ENCODE measurements at places on chromosomes 4 and X.

DNA sequence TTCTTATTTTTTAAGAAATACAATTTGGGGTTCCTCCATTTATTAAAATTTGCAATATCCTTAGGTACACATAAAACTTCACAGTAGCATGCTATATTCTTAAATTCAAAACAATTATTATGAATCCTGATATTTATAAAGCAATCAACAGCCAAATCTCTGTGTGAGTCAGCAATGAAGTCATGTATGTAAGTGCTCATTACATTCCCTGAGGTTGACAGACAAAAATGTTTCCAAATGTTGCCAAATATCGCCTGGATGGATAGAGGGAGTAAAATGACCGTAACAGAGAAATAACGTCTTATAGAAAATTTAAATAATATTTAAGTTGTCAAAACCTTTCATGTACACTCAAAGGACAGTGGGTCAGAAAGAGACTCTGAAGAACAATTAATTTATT, 220.0 kb downstream of the PCDH18 start:
- DNase-seq, result peak; percentile 49

DNA sequence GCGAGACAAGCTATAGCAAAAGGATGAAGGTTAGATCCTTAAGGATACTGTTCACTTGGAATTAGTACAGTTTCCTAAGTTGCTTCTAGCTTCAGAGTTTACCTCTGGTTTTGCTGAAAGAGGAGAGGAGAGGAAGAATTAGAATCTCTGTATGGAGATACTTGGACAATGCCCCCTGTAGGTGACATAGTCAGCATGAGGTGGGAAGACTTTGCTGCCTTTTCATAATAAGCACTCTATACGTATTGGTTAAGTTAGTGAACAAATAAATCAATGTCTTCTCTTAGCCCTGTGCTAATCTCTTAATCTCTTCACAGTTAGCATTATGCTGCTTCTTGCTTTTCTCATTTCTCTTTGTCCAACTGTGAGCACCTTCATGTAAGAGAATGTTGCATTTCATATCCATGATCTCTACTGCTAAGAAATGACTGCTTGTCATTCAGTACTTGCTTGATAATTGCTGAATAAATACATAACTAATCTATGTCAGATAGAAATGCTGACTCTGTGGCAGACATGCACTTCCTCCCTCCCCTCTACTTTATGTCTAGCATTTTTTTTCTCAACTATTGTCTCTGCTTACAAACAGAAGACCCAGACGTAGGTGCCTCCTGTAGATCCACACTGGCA, 527.2 kb downstream of the GBA3 start:
- no peak for DNase-seq

DNA sequence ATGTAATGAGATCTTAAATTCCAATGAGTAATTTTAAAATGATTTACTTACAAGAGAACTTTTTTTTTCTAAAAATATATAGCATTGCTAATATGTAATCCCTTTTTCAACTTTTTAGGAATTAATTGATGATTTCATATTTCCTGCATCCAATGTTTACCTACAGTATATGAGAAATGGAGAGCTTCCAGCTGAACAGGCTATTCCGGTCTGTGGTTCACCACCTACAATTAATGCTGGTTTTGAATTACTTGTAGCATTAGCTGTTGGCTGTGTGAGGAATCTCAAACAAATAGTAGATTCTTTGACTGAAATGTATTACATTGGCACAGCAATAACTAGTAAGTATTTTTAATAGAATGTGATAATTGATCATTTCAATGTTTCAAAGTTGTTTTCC, 113.2 kb downstream of the USP9X start:
- DNase-seq, result no peak

GRCh38 chr4:94302191-94302590, 40.4 kb downstream of the HPGDS start:
- DNase-seq, result no peak

DNA sequence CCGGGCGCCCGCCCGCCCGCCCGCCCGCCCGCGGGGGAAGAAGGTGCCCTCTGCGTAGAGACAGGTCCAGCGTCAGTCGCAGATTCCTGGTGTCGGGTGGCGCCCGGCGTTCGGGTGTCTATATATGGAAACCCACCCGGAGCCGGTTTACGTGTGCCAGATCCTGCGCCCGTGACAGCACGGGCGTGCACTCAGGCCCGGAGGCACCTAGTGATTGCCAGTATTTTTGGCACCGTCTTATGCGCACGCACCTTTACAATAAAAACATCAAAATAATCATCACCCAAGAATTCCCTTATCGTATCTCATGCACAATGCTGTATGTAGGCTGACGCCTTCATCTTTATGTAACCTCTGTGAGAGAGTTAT, 519 bp downstream of the SLC25A4 start:
- peak; percentile 11 for DNase-seq

DNA sequence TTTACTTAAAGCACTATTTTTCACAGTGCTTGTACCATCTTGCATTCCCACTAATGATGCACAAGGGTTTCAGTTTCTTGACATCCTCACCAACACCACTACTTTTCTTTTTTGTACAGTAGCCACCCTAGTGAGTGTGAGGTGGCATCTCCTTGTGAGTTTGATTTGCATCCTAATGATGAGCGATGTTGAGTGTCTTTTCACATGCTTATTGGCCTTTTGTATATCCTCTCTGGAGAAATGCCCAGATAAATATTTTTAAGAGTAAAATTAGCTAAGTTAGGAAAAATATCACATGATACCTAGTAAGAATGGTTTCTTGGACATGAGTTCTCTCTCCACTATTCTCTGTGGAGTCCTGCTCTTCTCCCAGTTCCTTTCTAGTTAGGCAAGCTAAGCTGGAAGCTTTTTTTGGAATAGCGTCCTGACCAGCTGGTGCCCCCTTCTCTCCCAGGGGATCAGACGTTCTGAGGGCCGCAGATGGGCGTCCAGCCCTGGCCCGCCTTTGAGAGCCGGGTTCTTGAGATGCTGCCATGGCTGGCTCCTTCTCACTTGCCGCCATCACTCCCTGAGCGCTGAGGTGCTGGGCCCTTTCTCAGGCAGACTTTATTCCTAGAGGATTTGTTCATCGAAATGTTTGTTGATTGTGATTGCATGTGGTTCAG, 132.1 kb downstream of the ARHGAP10 start:
- DNase-seq, result no peak

DNA sequence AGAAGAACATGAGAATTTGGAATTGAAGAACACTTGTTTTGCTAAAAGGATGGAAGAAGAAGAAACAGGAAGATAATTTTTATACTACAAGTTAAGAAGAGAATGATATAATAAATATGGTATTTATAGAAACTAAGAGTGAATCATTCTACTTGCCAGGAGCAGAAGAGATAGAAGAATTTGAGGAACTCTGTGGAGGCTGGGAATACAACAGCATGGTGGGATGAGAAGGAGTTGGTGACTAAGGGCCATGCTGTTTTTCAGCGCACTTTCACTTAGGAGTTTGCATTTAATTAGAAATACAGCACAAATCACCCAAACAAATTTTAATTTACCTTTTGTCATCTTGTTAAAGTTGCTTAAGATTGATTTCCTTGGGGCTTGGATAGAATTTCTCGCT, 20.5 kb downstream of the HADH start:
- peak; percentile 79 for DNase-seq

GRCh38 chrX:109632906-109633504, 8.0 kb upstream of the KCNE5 start:
- DNase-seq, result peak; percentile 8

DNA sequence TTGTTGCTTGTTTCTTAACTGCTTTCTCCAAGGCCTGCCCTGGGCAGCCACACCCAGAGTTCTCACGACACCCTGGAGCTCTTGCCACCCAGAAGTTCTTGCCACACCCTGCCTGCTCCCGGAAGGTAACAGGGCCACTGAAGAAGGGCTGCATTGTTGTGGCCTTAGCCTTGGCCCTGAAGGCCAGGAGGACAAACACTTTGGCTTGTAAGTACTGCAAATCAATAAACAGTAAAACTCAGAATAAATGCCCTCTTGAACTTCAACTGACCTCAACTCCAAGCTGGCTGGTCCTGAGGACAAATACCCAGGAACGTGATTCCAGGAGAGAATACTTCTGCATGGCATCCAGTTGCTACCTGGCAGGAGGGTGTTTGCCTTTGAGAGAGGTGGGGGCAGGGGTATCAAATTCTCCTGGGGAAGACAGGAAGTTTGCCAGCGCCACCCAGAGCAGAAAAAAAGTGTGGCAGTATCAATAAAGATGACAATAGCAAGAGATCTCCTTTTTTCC, 54.1 kb downstream of the TLR10 start:
- DNase-seq, result no peak

- DNase-seq, result peak; percentile 37
Observed at GRCh38 chr4:82437285-82438005, 7.1 kb downstream of the ENOPH1 start.

GRCh38 chrX:144730471-144730870, 516.8 kb upstream of the SPANXN1 start:
- peak; percentile 64 for DNase-seq

GRCh38 chr4:145816091-145816490, 122.5 kb downstream of the ZNF827 start:
- no peak for DNase-seq

DNA sequence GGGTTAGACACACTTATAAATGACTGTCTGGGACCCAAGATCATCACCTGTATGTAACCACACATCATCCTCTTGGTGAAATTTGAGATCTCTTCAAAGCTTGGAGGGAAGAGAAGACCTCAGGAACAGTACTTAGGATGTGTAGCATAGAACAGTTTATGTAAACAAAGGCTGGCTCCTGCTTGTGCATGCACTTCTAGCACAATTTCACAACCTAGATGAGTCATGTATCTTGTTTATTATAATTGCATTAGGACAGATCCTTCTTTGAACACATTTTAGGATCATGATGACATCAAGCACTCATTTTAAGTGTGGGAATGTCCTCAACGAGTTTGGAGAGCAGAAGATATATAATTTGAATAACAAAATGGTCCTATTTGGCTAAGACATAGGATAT, 26.3 kb upstream of the ZMAT1 start:
- peak; percentile 35 for DNase-seq

GRCh38 chr4:56748271-56748670, 67.2 kb upstream of the HOPX start:
- DNase-seq, result no peak

GRCh38 chr4:133000012-133000411, 149.1 kb upstream of the PCDH10 start:
- no peak for DNase-seq

DNA sequence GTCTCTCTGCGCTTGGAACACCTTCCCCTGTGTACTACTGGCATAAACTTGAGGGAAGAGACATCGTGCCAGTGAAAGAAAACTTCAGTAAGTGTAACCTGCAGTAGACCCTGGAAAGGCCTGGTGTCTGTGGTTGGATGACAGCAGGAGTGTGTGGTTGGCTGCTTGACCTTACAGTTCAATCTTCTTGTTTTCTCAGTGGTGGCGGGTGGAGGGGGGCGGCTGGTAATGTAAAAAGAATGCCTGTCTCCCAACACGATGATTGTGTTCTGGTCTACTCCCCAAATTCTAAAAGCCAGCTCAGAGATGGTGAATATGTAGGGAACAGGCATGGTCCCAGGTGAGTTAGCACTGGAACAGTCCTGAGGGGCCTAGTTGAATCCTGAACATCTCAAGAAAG, 18.6 kb downstream of the PSMD10 start:
- DNase-seq, result no peak

DNA sequence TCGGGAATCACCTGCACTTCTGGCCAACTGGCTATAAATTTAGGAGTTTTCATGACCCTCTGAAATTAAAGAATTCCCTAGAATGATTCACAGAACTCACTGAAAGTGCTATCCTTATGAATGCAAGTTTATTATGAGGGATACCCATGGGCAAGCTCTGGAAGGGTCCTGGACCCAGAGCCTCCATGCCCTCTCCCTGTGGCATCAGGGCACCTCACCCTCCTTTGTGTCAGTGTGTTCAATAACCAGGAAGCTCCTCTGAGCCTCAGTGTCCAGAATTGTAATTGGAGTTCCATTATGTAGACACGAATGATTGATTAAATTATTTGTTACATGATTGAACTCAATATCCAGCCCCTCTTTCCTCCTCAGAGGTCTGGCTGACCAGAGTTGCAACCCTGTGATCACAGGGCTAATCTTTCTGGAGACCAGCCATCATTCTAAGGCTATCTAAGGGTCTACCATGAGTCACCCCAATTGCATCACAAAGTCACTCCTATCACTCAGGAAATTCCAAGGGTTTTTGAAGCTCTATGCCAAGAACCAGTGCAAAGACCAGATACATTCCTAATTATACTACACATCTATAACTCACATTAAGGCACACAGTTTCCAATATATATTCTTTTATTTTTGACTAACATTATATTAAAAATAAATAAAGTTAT, 8.9 kb downstream of the ANXA3 start:
- peak; percentile 78 for DNase-seq

DNA sequence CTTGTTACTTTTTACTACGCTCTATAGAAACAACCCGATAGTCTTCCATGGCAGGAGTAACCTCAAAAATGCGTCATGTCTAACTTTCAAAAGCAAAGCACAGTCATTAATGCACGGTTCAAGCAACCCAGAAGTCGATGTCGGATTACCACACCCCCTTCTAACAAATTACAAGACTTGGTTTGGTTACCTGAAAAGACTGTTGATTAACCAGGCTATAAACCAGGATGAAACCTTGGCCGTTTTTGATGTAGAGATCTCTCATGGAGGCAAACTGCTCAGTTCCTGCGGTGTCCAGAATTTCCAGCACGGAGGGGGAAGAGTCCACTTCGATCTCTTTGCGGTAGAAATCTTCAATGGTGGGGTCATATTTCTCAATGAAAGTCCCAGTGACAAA, 2.4 kb downstream of the RAP2C start:
- DNase-seq, result peak; percentile 18

DNA sequence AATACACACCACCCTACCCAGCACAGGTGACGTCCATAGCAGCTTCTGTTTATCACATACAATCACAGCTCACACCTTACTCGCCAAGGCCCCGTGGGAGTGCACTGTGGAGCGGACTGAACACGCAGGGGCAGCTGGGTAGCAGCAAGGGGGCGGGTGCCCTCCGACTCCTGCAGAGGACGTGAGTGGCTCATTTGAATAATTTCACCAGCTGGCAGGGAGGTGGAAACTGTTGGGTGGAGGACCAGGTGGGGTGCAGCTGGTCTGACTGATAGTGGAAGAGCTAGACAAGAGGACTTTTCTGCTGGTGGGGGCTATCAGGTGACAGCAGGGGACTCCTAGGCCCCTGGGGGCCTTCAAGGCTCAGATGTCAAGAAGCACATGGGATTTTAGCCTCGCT, 16.3 kb downstream of the MAN2B2 start:
- DNase-seq, result no peak

Measured in AG10803 (cell line).